ENCODE measurements at places on chromosomes 13 and 19. TPM values are rescaled to one million over a fixed set of nuclear protein-coding genes. Genes with fewer than 3 reads are reported as not detected.

Gene ELSPBP1
- not detected for total RNA-seq

Gene NDUFA3
- 503 TPM for total RNA-seq

Gene CEACAM6
- total RNA-seq, result 0.11 TPM

Gene NLRP7
- not detected for total RNA-seq

Gene CILP2
- total RNA-seq, result 0.08 TPM

Gene ZNF382
- 18.3 TPM for total RNA-seq

- peaks cover 97% of the 10 kb centered on the region for H3K27me3 ChIP-seq
- H3K36me3 ChIP-seq, result no peaks in the 10 kb centered on the region
- H3K4me1 ChIP-seq, result no peaks in the 10 kb centered on the region
- DNase-seq, result no peak
Observed at GRCh38 chr19:51727349-51727880, 3.6 kb upstream of the HAS1 start.

- H3K27me3 ChIP-seq, result no peaks in the 10 kb centered on the region
- no peak for DNase-seq
- H3K27ac ChIP-seq, result no peak overlapping the region
- H3K4me3 ChIP-seq, result no peak overlapping the region
- H3K36me3 ChIP-seq, result peaks cover 92% of the 10 kb centered on the region
Observed at GRCh38 chr19:807627-808422, 10.6 kb downstream of the PTBP1 start.

- no peak for DNase-seq
- no peaks in the 10 kb centered on the region for H3K36me3 ChIP-seq
- H3K27me3 ChIP-seq, result peaks cover 65% of the 10 kb centered on the region
- H3K4me1 ChIP-seq, result no peaks in the 10 kb centered on the region
Observed at GRCh38 chr19:45918721-45919120, 4.1 kb upstream of the NANOS2 start.

DNA sequence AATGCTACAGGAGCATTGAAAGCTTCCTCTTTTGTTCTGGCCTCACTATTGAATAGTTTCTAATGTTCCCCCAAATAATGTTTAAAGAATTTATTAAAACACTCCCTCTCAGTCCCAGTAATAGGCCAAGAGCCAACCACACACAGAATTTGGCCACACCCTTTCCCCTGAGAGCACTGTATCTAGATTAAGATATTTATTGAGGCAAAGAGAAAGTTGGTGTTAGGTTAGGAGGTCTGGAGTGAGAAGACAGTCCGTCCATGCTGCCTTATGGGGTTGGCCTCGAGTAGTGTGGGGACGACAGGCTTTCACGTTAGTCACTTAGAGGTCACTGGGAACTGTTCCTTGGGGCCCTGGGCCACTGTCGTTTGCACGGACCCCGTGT is 122.9 kb upstream of the RNF113B start:
- peaks cover 40% of the 10 kb centered on the region for H3K4me1 ChIP-seq
- peak overlapping the region; percentile 7 for H3K27ac ChIP-seq
- H3K27me3 ChIP-seq, result no peaks in the 10 kb centered on the region
- no peak for DNase-seq
- H3K4me3 ChIP-seq, result no peak overlapping the region

- peaks cover 53% of the 10 kb centered on the region for H3K4me1 ChIP-seq
- H3K27ac ChIP-seq, result peak overlapping the region; percentile 97
- H3K27me3 ChIP-seq, result no peaks in the 10 kb centered on the region
- DNase-seq, result peak; percentile 21
- peaks cover 54% of the 10 kb centered on the region for H3K36me3 ChIP-seq
- H3K4me3 ChIP-seq, result no peak overlapping the region
Observed at GRCh38 chr19:14441041-14441938, 8.2 kb downstream of the PKN1 start.

DNA sequence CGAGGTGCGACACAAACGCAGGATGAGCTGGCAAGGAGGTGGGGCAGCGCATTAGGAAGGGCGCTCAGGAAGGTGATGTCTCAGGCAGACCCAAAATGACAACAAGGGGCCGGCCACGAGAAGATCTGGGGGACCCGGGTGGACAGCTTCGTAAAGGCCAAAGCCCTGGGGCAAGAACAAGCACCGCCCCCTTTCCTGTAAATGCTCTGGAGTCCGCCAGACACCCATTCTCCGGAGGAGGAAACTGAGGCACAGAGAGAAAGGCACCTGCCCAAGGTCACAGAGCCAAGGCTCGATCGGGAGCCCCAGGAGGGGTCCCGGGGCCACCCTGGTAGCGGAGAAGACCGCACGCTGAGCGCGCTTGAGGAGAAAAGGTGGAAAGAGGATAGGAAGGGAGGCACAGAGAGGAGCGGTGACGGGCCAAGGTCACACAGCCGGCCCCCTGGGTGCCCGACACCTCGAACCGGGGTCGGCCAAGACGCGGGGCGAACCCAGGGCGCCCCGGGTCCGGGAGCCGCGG is 571 bp downstream of the SAFB2 start:
- H3K27me3 ChIP-seq, result no peaks in the 10 kb centered on the region
- H3K4me1 ChIP-seq, result peaks cover 96% of the 10 kb centered on the region
- H3K4me3 ChIP-seq, result peak overlapping the region; percentile 94
- H3K36me3 ChIP-seq, result peaks cover 56% of the 10 kb centered on the region

GRCh38 chr19:45321848-45322247 is 827 bp downstream of the CKM start:
- H3K27me3 ChIP-seq, result peaks cover 34% of the 10 kb centered on the region
- H3K4me3 ChIP-seq, result peak overlapping the region; percentile 72
- peaks cover 42% of the 10 kb centered on the region for H3K4me1 ChIP-seq
- peaks cover 33% of the 10 kb centered on the region for H3K36me3 ChIP-seq

DNA sequence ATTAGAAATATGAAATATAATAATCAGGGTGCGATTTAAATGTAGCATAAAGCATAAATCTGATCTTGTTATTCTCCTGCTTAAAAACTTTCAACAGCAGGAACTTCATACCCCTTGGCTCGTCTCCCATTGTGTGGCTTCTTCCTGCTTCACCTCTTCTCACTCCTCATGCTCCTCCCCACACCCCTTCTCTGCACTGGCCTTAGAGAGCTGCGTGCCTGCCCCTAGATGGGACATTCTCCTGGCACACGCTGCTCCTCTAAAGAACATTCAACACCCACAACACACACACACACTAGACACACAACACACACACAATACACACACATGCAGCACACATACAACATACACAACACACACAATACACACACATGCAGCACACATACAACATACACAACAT is 104.6 kb upstream of the RAP2A start:
- DNase-seq, result no peak
- no peak overlapping the region for H3K4me3 ChIP-seq
- H3K4me1 ChIP-seq, result peaks cover 97% of the 10 kb centered on the region

DNA sequence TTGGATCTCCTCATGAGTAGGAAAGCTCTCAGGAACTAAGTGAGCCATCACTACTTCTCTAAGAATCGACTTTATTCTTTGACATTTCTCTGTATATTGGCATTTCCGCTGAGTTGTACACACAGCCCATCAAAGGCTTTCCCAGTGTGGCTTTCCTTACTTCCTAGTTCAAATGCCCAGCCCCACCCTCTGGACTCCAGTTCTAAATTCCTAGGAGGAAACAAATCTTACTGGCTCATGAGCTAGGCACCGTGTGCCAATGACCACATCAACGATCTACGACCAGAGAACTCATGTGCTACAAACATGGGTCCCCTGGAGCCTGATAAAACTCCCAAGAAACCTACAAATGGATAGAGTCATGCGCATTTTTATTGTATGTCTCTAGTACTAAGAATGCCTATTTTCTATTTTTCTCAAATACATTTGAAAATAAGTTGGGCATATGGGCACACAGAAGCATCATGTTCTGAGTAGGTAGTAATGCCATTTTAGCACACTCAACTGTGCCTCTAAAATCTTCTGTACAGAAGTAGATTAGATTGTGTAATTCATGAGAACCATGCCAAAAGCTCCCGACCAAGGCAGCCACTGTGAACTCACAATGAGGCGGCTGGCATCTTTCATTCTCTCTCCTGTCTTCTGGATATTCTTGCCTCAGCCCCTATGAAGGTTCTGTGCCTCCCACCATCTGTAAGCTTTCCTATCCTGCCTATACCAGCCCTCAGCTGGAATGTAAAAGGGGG is 10.5 kb upstream of the RAP2A start:
- peak overlapping the region; percentile 31 for H3K27ac ChIP-seq
- no peak for DNase-seq
- H3K4me1 ChIP-seq, result peaks cover 21% of the 10 kb centered on the region
- no peak overlapping the region for H3K4me3 ChIP-seq
- H3K36me3 ChIP-seq, result no peaks in the 10 kb centered on the region
- H3K27me3 ChIP-seq, result no peaks in the 10 kb centered on the region

GRCh38 chr13:23039266-23039935 is 141.4 kb upstream of the SGCG start:
- DNase-seq, result no peak
- no peak overlapping the region for H3K4me3 ChIP-seq
- H3K27me3 ChIP-seq, result no peaks in the 10 kb centered on the region
- H3K27ac ChIP-seq, result no peak overlapping the region
- H3K36me3 ChIP-seq, result no peaks in the 10 kb centered on the region
- no peaks in the 10 kb centered on the region for H3K4me1 ChIP-seq

DNA sequence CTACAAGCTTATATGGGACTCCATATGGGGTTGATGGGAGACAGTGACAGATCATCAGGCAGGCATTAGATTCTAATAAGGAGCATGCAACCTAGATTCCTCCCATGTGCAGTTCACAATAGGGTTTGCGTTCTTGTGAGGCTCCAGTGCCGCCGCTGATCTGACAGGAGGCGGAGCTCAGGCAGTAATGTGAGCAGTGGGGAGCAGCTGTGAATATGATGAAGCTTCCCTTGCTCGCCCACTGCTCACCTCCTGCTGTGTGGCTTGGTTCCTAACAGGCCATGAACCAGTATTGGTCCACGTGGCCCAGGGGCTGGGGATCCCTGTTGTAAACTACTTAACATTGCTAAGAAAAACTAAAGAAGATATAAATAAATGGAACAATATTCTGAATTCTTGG is 378.4 kb downstream of the KCNRG start:
- H3K4me3 ChIP-seq, result peak overlapping the region; percentile 0
- peaks cover 19% of the 10 kb centered on the region for H3K4me1 ChIP-seq
- H3K27ac ChIP-seq, result no peak overlapping the region
- no peaks in the 10 kb centered on the region for H3K36me3 ChIP-seq

GRCh38 chr13:43728421-43728820 is 58.4 kb downstream of the ENOX1 start:
- peaks cover 11% of the 10 kb centered on the region for H3K4me1 ChIP-seq
- H3K27me3 ChIP-seq, result no peaks in the 10 kb centered on the region
- no peak overlapping the region for H3K4me3 ChIP-seq
- H3K27ac ChIP-seq, result peak overlapping the region; percentile 52
- DNase-seq, result no peak

GRCh38 chr13:32033744-32034143 is 2.2 kb downstream of the FRY start:
- H3K4me1 ChIP-seq, result peaks cover 43% of the 10 kb centered on the region
- no peak for DNase-seq
- H3K27me3 ChIP-seq, result no peaks in the 10 kb centered on the region
- H3K36me3 ChIP-seq, result no peaks in the 10 kb centered on the region

- no peak for DNase-seq
- no peaks in the 10 kb centered on the region for H3K27me3 ChIP-seq
- H3K4me1 ChIP-seq, result peaks cover 99% of the 10 kb centered on the region
- H3K4me3 ChIP-seq, result no peak overlapping the region
- no peaks in the 10 kb centered on the region for H3K36me3 ChIP-seq
Observed at GRCh38 chr19:16586477-16586871, 14.3 kb upstream of the SLC35E1 start.
